NCI-H2107 (cell line): ENCODE measurements at places on chromosomes 1 and 21.

GRCh38 chr21:44965251-44966022 is 25.6 kb downstream of the SLX9 start:
- no peak for DNase-seq

GRCh38 chr1:161179698-161180097 is 2.4 kb upstream of the B4GALT3 start:
- DNase-seq, result no peak

GRCh38 chr1:211196880-211197279 is 62.3 kb upstream of the RCOR3 start:
- no peak for DNase-seq

DNA sequence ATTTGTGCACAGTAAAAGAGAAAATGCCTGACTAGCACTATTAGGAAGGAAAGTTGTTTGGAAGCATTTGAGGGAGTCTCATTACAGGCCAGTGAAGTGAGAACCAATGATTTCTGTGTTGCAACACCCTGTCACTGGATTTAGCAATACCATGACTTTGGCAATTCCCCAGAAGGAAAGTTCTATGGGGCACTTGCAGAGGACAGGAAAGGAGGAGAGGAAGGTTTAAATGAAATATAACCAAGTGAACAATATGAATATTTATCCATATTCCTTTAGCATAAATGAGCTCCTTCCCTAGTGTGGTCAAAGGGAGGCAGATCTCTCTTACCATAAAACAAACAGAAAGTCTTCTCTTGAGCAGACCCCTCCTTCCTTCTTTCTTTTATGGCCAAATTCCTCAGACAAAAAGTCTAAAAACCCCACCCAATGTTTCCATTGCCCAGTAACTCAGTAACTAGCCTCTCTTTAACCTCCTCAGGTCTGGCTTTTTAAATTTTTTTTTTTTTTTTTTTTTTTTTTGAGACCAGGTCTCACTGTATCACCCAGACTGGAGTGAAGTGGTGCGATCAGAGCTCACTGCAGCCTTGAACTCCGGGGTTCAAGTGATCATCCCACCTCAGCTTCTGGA is 5.5 kb downstream of the TLR5 start:
- no peak for DNase-seq

DNA sequence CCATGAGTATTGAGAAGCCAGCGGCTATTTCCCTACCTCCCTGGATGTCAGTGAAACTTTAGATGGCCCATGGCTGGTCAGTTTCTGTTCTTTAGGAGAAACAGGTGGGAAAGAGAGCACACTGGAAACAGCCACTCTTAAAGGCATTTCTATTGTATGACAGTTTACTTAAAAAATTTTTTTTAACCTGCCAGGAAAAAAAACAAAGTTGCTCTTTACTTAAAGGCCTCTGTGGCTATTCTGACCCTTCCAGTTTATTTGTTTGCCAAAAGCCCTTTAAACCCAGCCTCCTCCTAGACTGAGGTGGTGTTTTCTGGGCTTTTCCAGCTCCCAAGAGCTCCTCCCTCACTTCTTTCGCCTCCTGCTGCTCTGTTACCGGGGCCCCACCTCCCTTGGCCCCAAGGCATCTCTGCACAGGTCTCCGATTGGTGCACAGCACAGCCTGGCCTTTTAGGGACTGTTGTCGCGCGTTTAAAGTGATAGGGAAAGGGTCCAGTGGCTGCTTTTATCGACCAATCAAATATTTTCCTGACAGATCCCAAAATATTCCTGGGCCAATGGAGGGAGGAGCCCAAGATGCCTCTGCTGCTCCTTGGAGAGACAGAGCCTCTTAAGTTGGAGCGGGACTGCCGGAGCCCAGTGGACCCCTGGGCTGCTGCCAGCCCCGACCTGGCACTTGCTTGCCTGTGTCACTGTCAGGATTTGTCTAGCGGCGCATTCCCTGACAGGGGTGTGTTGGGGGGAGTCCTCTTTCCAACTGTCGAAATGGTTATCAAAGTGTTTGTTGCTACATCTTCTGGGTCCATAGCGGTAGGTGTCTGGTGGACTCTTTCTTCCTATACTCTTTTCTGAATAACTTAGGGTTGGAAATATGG is at the start of gene SH3BGR:
TSS of gene SH3BGR (plus strand) at position 639 of the 875 bp plus-strand sequence. CDS start at position 766, 127 bp downstream.
- no peak for DNase-seq

DNA sequence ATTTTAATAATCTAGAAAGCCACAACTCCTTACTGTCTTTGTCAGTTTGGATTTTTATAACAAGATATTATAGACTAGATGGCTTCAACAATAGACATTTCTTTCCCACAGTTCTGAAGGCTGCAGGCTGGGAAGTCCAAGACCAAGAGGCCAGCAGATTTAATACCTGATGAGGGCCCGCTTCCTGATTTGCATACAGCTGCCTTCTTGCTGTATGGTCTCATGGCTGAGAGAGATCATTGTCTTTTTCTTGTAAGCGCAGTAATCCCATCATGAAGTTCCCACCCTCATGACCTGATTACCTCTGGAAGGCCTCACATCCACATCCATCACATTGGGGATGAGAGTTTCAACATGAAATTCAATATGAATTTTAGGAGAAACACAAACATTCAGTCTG is 9.8 kb downstream of the RPS6KC1 start:
- DNase-seq, result no peak

DNA sequence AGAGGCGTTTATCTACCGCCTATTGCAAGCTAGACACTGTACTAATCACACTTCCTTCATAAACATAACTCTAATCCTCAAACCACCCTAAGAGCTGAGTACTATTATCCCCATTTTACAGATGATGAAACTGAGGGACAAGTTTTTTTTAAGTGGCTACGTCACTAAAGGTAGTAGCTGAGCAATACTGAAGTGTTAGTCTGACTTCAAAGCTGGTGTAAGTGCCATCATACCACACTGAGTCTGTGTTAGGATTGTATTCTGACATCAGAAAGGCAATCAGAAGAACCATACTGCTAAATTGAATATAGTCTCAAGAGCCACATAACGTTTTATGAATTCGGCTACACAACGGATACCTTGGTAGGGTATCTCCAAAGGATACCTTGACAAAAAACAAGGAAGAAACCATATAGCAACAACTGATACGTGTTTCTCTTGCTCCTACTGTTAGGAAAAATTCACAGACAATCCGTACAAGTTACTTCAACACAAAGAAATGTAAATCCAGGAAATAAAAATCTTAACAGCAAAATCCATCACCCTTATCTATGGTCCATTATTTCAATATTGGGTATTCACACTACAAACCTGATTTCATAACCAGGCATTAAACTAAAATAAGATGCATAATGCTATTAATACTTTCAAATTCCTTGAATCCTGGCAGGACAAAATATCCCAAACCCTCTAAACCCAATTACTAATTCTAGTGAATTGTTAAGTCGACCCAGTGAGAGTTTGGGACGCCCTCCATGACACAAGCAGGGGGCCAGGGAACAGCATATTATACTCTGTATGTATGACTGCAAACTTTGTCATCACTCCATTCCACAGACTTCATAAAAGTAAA is 1.6 kb downstream of the TP53BP2 start:
- no peak for DNase-seq

DNA sequence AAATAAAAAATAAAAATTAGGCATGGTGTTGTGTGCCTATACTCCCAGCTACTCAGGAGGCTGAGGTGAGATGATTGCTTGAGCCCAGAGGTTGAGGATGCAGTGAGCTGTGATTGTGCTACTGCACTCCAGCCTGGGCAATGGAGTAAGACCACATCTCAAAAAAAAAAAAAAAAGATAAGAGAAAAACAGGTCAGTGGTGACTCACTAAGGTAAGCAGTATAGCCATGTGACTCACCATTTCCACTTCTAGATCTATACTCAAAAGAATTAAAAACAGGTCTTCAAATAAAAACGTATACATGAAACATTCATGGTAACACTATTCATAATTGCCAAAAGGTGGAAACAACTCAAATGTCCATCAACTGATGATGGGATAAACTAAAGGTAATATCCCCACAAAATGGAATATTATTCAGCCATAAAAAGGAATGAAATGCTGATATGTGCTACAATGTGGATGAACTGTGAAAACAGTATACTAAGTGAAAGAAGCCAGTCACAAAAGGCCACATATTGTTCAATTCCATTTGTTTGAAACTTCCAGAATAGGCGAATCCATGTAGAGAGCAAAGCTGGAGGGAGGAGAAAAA is 75.1 kb downstream of the ZNF281 start:
- no peak for DNase-seq

- DNase-seq, result no peak
Observed at GRCh38 chr1:217331698-217332097, 299.2 kb downstream of the GPATCH2 start.

GRCh38 chr1:109248797-109249629 is at the start of gene CELSR2:
TSS of gene CELSR2 (plus strand) at chr1:109249539. CDS start at chr1:109250080, 541 bp downstream.
- DNase-seq, result peak; percentile 65

GRCh38 chr1:169295425-169295824 is 72.2 kb downstream of the NME7 start:
- no peak for DNase-seq

DNA sequence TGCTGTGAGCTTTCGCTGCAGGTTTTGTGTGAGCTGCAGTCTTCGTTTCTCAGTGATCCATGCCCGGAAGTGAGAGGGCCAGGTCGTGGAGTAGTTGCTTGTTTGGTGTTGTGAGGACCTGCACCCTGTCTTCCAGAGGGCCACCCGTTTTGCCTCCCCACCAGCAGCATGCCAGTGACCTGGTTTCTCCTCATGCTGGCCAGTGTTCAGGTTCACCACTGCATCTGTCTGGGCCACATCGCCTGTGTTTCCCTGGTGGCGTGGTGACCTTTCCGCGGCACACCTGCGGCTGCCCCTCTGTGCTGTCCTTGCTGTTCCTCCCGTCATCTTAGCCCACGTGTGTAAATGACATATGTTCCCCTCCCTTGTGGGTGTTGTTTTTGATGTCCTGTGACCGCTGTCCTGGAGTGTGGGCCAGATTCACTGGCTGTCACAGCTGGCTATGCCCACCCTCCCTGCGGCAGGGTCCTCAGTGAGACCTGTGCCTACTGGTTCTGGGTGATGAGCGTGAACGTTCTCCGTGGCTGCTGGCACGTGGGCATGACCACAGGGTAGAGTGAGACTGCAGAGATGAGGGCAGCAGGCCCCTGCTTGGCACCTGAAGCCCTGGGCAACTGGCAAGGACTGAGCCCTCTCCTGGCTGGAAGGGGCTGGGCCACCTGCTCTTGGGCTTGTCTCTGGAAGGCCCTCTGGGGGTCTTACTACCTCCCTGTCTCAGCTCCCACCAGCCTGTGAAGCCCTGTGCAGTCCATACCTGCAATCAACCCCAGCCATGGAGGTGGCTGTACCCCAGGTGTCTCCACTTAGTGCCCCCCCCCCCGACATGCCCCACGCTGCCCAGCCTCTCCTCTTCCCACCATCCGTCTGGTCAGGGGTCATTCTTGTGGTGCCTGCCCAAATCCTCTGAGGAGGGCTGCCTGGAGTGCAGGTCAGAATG is 7.3 kb downstream of the IBA57 start:
- DNase-seq, result no peak

GRCh38 chr21:46286648-46287002 is 483 bp downstream of the YBEY start:
- no peak for DNase-seq

DNA sequence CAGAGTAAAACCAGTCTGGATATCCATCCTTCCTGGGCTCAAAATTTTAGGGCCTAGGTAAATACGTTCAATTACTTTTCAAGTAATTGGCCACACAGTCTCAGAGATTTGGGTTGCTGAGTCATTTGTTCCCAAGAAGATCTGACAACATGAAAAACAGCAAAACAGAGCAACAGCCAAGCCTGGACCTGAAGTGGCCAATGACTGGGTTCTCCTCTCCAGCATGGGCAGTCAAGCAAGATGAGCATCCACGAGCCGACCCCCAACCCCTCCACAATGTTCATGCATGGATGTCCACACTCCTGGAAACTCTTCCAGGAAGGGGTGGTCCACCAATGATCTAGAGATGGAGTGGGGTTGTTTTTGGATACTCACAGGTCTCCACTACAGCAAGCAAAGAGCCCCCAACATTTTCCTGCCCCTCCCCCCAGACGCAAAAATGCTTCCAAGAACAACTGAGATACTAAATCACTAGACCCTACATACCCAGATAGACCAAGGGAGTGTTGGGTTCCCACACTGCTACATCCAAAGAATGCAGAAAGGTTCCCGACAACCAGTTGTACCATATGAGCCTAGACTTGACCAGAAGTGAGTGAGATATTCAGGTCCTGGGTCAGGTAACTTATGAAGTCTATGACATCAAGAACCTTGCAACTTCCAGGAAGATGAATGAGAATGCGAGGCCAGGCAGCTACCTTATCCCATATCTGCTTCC is 73.0 kb downstream of the CD46 start:
- no peak for DNase-seq

GRCh38 chr1:212600071-212600915 is 8.3 kb upstream of the ATF3 start:
- no peak for DNase-seq

DNA sequence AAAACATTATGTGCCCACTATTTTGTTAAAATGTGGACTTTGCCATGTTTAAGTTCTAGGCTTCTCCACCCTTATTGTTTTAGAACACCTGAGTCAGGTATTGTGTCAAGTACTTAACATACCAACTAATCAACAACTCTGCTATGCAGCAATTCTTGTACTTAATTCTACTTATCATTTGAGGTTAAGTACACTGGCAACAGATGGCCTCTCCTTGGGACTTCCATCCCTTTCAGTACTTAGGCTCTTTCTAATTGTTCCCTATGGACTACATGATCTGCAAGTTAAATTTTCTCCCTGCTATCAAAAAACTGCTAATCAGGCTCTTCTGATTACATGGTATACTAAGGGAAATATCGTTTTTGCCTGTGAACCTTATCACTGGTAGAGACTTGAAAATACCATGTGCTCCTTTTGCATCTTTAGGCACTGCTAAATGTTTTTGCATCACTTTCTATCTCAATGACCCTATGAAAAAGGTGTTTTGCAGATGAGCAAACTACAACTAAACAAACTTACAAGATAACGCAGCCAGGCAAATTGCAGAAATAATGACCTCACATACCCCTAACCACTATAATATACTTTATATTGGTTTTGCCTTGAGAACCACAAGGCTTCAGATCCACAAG is 18.9 kb downstream of the SFPQ start:
- DNase-seq, result no peak

GRCh38 chr1:165257969-165258459 is 98.5 kb downstream of the LMX1A start:
- DNase-seq, result peak; percentile 85

- no peak for DNase-seq
Observed at GRCh38 chr1:222606757-222607156, 11.1 kb upstream of the MIA3 start.
